ENCODE measurements at places on chromosomes 4 and X.

DNA sequence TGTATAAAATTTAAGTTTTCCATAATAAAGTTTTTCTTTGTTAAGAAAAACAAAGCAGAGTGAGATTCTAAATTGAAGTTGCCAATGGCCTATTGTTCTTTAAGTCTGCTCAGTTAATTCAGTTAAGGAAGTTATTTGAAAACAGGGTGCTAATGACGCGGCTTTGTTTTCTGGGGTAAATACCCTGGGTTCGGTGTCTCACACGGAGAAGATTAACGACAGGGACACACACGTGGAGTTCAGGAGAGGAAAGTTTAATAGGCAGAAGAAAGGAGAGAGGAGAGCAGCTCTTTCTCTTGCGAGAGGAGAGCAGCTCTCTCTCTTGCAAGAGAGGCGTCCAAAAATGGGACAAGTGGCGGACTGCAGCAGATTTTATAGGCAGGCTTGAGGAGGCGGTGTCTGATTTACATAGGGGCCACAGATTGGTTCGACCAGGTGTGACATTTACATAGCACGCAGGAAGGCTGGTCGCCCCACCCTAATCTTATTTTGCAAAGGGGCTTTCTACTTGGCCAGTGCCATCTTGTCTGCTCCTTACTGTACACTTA lies 9.6 kb downstream of the CA5B start:
- DNase-seq, result no peak

DNA sequence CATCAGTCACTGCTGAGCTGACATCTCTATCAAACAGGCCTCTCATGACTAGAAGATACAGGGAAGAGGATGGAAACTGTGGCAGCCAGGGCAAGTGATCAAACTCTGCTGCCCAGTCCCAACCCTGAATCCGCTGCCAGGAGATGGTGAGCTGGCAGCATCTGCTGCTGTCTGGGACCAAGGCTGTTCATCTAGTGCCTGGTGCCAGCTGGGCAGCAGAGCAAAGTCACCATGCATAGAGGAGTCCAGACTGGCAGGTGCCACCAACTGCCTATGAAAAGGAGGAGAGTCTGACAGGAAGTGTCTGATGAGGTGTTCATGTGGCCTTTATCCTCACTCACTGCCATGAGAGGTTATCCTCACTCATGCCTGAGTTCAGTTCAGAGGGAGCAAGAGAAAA lies 518.9 kb downstream of the MID1IP1 start:
- DNase-seq, result no peak

DNA sequence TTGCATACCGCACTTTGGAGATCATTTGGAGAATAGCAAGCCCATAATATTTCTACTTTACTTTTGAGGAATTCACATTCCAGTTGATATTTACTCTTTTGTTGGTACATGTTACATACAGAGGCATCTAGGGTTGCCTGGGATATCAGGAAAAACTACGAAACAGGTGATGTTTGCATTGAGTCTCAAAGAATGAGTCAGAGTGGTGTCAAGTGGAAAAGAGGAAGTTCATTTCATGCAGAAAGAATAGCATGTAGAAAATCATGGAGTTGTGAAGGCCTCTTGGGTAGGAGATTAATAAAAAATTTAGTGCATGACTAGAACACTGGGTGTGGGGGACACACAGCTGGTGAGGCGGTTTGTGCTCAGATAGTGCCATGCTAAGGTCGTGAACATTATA lies 33.5 kb upstream of the ELOVL6 start:
- no peak for DNase-seq

DNA sequence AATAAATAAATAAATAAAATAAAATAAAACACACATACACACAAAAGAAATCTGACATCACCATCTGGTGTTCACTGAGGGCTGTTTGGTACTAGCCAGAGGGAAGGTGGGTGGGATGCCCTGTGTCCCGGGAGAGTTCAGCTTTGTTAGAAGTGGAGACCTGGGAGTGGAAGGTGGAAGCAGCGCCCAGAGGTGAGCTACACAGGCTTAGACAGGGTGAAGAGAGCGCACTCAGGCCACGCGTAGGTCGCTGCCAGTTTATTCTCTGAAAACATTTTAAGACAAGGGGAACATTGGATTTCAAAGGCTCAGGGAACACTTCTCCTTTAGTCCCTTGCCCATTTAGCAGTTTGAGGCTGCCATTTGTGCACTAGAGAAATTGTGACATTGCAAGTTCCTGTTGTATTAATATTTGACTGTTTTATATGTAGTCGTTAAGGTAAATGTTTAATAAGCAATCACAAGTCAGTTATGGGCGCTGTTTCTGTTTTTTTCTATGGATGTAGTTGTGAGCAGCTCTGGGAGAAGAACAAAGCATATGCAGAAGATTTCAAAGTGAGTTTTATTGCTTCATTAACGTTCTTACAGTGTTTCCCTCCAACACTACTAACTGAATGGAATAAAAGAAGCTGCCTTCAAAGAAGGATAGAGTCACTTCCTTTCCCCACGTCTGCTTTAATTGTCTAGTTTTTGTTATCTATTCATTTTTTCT lies 405.5 kb upstream of the NR3C2 start:
- DNase-seq, result no peak

DNA sequence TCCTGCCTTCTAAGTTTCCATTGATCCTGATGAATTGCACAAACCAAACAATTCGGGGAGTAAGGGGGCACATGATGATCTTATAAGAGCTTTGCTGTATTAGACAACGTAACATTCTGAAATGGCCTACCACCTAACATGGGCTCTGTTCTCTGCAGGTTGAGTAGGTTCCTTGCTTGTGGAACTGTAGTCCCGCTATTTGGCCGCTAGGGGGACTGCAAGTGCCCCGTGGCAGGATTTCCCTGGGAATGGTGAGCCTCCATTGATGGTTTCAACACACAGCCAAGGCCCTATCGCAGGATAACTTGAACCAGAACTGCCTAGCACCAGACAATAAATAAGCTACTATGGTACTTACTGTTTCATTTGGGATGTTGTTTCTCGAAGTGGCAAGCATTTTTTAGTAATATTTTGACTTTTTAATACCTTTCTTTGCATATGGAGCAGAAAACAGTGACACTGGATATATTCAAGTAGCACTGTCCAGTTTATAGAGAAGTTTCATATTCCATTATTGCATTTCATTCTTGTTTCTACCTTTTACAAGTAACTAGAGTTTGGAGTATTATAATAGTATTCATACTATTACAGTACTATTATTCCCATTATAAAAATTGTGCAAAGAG lies 11.9 kb downstream of the AR start:
- peak; percentile 14 for DNase-seq

DNA sequence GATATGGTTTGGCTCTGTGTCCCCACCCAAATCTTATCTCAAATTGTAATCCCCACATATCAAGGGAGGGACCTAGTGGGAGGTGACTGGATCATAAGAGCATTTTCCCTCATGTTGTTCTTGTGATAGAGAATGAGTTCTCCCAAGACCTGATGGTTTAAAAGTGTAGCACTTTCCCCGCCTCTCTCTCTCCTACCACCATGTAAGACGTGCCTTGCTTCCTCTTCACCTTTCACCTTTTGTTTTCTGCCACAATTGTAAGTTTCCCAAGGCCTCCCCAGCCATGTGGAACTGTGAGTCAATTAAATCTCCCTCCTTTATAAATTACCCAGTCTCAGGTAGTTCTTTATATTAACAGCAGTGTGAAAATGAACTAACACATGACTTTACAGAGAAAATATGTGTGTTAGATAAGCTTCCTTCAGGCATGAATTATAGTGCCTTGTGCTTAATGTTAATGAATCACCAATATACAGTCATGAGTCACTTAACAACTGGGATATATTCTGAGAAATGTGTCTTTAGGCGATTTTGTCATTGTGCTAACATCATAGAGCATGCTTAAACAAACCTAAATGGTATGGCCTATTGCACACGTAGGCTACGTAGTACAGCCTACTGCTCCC lies 37.9 kb downstream of the PDGFC start:
- no peak for DNase-seq

DNA sequence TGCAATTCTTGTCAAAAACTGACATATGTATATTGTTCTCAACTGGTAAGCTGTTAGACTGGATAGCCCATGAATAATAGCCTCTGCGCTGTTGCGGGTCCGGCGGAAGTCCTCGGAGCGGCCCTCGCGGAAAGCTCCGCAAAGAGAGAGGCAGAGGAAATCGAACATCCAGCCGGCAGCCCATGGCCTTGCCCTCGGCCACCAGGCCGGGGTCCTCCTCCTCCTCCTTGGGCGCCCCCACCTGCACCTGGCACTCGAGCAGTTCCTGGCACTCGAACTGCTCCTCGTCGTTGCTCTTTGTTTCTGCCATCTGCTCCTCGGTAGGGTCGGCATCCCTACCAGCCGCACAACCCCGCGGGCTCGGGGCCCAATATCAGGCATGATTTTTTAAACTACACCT lies 1176.3 kb downstream of the PCDH18 start:
- DNase-seq, result no peak

DNA sequence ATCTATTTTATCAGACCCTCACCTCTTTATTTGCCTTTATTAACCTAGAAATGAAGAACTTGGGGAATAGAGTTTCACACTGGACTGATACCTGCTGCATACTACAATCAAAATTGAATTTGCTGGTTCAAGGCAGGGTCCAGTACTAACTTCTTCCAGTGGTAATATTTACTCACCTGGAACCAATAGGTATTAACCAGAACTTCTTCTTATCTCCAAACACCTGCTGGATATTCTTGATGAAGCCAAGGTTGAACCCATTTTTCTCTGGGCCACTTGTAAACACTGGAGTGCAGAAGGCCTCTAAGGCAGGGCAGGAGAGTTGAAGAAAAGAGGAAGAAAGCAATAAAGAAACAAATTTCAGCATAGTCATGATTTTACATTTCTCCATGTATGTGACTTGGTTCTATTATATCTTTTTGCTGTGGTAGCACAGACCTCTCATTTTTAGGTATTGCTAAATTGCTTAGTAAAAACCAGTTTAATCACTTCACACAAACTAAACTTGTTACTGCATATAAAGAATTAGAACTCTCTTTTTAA lies 101.1 kb downstream of the ZDHHC15 start:
- no peak for DNase-seq

GRCh38 chrX:71170660-71171059 lies 26.0 kb downstream of the NLGN3 start:
- DNase-seq, result no peak

DNA sequence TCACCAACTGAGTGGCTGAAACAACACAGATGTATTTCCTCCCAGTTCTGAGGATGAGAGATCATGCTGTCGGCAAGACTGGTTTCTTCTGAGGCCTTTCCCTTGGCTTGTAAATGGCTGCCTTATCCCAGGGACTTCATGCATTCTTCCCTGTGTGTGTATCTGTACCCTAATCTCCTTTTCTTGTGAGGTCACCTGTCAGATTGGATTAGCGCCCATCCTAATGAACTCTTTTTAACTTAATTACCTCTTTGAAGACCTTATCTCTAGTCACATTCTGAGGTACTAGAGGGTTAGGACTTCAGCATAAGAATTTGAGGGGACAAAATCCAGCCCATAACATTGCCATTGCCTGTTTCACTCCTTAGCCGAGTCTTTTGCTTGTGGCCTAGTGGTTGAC lies 59.5 kb upstream of the TMEM150C start:
- DNase-seq, result no peak

- DNase-seq, result peak; percentile 32
Observed at GRCh38 chr4:109390115-109390768, 43.4 kb upstream of the SEC24B start.

GRCh38 chrX:139864640-139865039 lies 68.2 kb downstream of the ATP11C start:
- DNase-seq, result no peak

DNA sequence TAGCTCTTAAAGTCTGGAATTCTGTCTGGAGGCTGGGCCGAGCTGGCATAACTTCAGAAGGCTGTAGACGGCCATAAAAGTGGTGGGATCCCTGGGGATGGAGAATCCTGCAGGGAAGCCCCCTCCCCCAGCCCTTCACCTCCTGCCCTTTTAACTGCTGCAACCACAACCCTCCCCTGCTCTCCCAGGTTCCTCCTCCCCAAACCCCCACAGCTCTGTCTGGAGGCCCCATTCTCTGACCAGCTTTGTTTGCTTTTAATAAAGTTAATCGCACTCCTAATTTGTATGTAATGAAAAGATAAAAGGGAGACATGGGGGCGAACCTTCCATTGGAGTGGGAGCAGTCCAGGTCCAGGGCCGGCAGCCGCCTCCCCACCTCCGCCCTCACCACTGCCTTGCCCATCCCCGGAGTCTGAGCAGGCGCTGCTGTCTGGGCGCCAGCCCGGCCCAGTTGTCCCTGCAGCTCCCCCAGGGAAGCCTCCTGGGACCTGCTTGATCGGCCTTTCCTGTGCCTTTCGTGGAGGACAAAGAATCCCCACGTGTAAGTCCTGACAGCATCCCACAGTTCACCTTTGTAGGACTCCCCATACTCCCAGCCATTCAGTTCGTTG lies 84.3 kb downstream of the PJA1 start:
- no peak for DNase-seq

DNA sequence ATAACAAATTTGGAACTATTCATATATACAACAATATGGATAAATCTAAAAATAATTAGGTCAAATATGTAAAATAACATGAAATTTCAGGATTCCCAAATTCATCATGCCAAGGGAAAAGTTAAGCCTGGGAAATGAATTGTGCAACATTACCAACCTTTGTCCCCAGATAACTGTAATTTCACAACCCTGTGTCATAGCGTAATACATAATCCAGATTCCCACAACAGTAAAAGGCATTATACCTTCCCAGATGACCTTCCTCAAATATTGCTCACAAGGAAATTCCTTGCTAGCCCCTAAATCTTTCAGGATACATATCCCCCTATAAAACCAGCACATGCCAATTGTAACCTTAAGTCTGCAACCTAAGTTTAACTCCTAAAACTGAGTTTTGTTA lies 32.9 kb upstream of the RAB40A start:
- DNase-seq, result no peak

DNA sequence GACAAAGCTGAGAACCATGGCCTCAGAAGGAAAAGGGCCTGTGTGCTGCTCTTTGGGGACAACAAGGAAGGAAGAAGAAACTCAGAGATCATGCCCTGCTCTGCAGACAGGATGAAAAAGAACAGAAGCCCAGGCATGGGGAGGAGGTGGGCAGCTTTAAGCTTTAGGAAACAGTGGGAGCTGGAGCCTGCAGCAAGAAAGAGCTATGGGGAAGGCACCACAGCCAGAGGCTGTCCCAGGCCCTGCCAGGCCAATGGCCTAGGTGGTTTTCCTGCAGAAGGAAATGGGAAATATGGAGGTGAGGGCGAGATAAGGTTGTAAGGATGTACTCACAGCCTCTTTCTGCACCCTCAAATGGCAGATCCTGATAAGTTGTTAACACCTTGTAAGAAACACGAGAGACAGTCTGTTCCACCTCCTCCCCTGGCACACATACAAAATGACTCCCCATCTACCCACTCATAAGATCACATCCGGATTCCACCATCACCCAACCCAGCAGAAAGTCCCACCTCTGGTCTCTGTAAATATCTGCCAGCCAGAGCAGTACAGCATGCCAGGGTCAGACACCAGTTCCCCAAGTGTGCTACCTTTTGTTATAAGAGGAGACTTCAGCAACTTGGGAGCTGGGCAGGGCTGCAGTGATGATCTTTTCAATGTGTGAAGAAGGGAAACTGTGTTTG lies 105.2 kb downstream of the RTL5 start:
- peak; percentile 25 for DNase-seq

GRCh38 chrX:103658681-103659433 lies 27.6 kb downstream of the MORF4L2 start:
- DNase-seq, result no peak
